Frontal cortex (tissue), 4 donors: ENCODE measurements at places on chromosomes 11 and 22.
A peak's percentile ranks its signal among the peaks of the same experiment; 100 is the strongest.

GRCh38 chr22:29028468-29028867 is 33.2 kb downstream of the C22orf31 start:
- DNase-seq, result no peak

DNA sequence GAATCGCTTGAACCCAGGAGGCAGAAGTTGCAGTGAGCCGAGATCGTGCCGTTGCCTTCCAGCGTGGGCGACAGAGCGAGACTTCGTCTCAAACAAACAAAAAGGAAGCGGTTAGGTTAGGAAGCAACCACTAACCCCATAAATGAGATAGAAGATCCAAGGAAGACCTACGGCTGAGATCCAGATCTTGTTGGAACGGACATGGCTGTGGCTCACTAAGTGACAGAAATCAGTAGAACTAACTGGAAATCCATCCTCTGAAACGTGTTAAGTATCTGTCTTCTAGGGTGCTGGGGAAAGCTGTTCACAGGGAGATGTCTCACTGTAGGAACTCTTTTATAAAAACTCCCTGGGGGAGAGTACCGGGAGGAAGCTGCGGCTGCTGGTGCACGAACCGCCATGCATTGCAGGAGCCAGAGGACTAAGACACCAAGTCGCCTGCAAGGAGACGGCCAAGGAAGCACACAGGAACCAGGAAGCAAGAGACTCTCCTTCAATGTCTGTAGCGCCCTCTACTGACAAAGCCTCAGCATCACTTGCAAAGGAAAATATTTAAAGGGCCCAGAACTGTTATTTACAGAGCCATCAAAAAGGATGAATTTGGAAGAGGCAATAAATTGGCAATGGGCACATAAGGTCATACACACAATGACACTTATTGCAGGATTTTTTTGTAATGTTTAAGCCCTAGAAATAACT is 16.9 kb upstream of the SPTY2D1 start:
- no peak for DNase-seq

DNA sequence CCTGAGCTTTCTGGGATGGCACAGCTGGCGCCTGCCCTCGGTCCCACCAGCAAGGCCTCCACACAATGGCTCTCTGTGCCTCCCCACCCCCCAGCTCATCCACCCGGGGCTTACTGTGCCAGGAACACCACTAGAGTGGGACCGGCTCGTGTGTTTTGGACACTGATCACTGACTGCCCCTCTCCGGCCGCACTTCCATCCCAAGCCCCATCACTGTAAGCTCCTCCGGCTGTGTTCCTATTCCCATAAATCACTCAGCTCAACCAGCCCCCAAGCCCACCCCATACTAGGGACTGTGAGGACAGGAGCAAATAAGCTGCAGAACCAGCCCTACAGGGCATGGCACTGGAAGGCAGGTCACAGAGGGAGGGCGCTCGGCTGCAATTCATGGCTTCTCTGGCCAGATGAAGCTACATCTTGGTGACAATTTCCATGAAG is 7.3 kb downstream of the APBB1 start:
- peak; percentile 51 for DNase-seq

- DNase-seq, result no peak
These were observed 5.9 kb downstream of the SCGB1D1 start for GRCh38 chr11:62195945-62196344.
